Aorta (tissue), 5 donors: ENCODE measurements at places on chromosomes 4 and X. TPM values are rescaled to one million over a fixed set of nuclear protein-coding genes. Genes with fewer than 3 reads are reported as not detected.

- no peak overlapping the region for H3K4me3 ChIP-seq
- no peaks in the 10 kb centered on the region for H3K27me3 ChIP-seq
- no peaks in the 10 kb centered on the region for H3K36me3 ChIP-seq
- no peak for DNase-seq
- no peaks in the 10 kb centered on the region for H3K4me1 ChIP-seq
Observed at GRCh38 chrX:20523626-20524312, 257.1 kb upstream of the RPS6KA3 start.

The BLTP1 gene
- total RNA-seq, result 106 TPM

GRCh38 chr4:173332963-173333657 lies 1.0 kb downstream of the HMGB2 start:
- peak overlapping the region; percentile 90 for H3K27ac ChIP-seq
- H3K36me3 ChIP-seq, result no peaks in the 10 kb centered on the region
- H3K4me3 ChIP-seq, result peak overlapping the region; percentile 99

GRCh38 chr4:53121264-53121865 lies 244.5 kb downstream of the SCFD2 start:
- peaks cover 5% of the 10 kb centered on the region for H3K4me1 ChIP-seq
- no peaks in the 10 kb centered on the region for H3K27me3 ChIP-seq
- no peaks in the 10 kb centered on the region for H3K36me3 ChIP-seq
- no peak overlapping the region for H3K4me3 ChIP-seq
